ENCODE measurements at places on chromosomes 16 and 17.

- DNase-seq = no peak
Measured at GRCh38 chr16:64251742-64252141, 870.1 kb downstream of the CDH11 start.

- DNase-seq = peak; percentile 86
Measured at GRCh38 chr16:728131-728889, 1.4 kb downstream of the HAGHL start.

- DNase-seq = no peak
Measured at GRCh38 chr17:47692895-47693730, 848 bp upstream of the TBKBP1 start.

DNA sequence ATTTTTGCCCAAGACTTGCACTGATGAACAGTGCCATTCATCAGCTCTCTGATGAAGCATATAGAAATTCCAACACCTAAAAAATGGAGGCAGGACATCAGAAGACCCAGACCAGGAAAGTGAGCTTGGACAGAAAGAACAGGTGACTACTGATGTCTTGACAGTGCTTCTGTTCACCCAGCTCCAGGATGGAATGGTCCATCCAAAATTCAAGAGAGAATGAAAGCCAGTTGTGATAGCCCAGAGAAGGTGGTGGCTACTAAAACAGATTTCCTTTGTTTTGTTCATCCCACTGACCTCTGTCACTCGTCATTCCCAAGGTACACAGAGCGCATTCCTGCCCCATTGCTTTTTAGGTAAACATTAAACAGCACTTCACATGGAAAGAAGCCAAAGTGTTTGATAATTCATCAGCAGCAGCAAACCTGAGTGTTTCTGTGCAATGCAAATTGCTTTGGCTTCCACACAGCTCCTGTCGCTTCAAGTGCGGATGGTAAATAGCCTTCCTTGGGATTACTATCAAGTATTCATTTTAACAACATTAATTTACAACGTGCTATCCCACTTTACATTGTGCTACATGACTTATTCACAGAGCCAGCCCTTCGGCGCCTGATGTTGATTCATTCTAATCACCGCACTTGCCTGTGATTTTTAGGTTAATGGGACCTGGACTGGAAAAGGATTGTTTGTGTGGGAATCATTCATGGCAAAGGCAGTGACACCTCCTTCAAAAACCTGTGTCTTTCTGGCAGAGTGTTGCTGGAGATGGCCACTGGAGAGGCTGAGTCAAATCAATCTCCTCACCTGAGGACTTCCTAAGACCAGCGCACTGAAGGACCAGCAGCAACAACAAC is 65.1 kb upstream of the TOX3 start:
- no peak for DNase-seq

DNA sequence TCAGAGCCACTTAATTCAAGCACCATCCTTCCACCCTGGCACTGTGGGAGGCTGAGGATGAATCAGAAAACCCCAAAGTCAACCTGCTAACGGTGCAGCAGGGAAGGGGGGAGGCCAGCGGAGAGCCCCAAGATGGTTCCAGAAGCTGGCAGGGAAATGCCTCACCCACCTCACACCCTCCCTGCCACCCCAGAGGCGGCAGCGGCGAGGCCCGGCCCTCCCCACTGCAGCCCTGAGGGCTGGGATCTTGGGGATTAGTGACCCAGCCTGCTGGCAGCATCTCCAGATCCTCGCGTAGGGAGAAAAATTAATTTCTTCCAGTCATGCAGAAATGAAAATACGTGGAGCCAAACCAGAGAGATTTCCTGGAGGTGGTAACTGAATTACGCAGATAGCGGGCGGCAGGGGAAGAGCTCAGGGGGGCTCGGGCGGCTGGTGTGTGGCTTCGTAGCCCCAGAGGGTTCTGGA is 38.2 kb downstream of the CBFA2T3 start:
- DNase-seq = no peak

GRCh38 chr17:78915872-78916632 is 9.1 kb downstream of the TIMP2 start:
- peak; percentile 73 for DNase-seq

GRCh38 chr16:754656-755055 is 5.9 kb upstream of the MSLN start:
- no peak for DNase-seq

DNA sequence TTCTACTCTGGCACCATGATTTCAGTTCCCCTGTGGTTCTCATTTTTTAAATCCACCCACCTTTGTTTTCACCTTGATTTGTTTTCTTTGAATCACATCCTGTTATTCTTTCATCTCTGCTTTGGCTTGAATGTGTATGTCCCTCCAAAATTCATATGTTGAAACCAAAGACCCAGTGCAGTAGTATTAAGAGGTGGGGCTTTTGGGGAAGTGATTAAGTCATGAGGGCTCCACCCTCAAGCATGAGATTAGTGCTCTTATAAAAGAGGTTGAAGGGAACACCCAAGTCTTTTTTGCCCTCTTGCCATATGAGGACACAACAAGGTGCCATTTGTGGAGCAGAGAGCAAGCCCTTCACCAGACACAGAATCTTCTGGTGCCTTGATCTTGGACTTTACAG is 382.3 kb downstream of the SLC39A11 start:
- DNase-seq = no peak

- DNase-seq = no peak
Measured at GRCh38 chr17:10029129-10029528, 124.1 kb upstream of the RCVRN start.

- DNase-seq = no peak
Measured at GRCh38 chr16:47640661-47641060, 179.5 kb downstream of the PHKB start.

DNA sequence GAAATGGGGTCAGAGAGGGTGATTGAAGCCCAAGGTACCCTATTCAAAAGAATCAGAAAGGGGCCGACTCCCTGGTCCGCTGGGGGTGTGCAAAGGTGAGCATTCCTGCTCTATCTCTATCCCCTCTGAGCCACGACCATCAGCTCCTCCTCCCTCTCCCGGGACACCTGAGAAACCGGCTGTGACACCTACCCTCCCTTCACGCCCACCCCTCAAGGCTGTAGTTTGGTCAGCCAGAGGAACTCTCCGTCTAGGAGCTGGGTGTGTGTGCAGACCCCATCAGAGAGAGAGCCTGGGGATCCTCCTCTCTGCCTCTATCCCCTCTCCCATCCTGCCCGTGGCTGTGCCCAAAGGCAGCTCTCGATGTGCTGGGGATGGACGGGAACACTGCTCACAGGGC is 27.6 kb upstream of the DLX4 start:
- DNase-seq = no peak

DNA sequence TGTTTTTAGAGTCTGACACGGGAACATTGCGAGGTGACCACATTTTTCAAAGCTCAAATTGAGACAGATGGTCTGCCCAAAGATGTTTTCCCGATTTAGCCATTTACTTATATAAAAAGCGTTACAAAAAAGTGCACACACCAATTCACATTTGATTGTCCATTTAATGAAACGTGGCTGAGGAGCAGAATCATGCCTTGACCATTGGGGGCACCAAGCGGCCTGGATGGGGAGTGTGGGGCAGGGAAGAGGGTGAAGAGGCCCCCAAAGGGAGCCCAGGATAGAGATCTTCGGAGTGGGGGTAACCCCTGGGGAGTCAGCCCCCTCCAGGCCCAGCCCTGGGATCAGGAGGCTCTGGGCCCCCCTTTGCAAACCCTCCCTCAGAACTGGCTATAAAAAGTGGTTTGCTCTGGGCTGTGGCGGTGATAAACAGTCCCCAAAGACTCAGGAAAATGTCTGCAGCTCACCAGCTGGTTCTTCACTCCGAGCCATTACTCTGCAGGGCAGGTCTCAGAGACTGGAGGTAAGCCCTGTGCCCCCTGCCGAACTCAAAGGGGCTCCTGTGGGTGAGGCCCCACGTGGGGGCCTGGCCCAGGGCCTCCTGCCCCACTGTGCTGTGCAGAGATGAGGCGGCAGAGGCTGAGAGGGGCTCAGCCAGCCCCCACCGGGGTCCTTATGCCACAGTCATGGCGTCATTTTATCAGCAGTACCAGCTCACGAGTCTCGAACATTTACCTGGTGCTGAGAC is 105.9 kb upstream of the SEC14L1 start:
- no peak for DNase-seq

- no peak for DNase-seq
Measured at GRCh38 chr16:65786916-65787315, 579.6 kb upstream of the CDH5 start.

DNA sequence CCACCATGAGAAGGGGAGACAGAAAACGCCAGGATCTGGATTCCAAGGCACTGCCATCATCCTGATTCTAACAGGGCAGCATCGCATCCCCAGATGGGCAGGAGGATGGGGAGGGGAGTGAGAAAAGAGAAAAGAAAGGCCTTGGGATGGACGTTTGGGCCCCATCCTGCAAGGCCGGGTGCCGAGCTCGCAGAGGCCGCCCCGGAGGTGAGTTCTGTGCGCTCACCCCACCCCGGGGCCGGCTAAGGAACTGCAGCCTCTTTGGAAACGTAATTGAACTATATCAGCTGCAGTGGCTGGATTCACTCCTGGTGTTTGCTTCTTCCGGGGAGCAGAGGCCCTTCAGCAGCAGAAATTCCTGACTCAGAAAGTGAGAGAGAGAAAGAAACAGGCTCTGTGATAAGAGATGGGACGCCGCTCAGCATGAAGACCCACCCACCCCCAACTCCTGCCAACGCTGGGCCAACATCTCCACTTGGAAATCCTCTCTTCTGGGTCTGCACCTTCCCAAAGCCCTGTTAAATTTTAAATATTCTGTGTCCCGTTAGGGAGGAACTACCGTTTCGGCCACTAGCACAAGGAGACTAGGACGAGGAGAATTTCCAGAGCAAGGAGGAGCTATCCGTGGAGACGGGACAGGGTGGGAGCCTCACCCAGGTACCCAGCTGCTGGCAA is 8.5 kb upstream of the SSTR2 start:
- DNase-seq = peak; percentile 72

- peak; percentile 59 for DNase-seq
Measured at GRCh38 chr17:44010966-44011647, 3.7 kb downstream of the TMEM101 start.

GRCh38 chr16:64150193-64150592 is 971.7 kb downstream of the CDH11 start:
- peak; percentile 34 for DNase-seq

- peak; percentile 49 for DNase-seq
Measured at GRCh38 chr16:88768071-88768783, 16.8 kb downstream of the PIEZO1 start.

DNA sequence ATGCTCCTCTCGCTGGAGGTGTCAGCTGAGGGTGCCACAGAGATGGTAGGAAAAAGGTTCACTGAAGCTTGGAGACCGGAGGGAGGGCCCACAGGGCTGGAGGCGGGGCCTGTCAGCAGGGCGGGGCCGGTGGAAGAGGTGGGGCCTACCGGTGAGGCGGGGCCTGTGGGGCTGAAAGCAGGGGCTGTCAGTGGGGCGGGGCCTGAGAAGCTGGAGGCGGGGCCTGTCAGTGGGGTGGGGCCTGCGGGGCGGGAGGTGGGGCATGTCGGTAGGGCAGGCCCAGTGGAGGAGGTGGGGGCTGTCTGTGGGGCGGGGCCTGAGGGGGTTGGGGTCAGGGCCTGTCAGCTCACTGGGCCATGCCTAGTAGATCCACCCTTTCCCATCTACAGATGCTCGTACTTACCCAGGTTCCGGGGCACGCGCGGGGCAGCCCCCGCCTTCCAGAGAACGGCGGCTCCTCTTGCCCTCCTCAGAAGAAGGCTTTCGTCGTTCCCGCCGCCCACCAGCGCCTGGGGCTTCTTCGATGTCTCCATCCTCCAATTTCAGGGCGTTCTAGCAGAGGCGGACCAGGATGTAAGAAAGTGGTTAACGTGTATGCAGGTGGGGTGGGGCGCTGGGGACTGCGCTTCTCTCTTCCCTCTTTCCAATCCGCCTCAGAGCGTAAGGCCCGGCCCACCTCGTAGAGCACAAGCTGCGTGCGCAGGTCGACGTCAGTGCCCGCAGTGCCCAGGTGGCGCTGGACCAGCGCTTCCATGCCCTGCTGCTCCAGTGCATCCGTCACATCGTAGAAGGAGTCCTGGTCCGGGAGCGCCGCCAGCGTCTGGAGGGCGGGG is 9.8 kb downstream of the TMEM208 start:
- DNase-seq = peak; percentile 55

DNA sequence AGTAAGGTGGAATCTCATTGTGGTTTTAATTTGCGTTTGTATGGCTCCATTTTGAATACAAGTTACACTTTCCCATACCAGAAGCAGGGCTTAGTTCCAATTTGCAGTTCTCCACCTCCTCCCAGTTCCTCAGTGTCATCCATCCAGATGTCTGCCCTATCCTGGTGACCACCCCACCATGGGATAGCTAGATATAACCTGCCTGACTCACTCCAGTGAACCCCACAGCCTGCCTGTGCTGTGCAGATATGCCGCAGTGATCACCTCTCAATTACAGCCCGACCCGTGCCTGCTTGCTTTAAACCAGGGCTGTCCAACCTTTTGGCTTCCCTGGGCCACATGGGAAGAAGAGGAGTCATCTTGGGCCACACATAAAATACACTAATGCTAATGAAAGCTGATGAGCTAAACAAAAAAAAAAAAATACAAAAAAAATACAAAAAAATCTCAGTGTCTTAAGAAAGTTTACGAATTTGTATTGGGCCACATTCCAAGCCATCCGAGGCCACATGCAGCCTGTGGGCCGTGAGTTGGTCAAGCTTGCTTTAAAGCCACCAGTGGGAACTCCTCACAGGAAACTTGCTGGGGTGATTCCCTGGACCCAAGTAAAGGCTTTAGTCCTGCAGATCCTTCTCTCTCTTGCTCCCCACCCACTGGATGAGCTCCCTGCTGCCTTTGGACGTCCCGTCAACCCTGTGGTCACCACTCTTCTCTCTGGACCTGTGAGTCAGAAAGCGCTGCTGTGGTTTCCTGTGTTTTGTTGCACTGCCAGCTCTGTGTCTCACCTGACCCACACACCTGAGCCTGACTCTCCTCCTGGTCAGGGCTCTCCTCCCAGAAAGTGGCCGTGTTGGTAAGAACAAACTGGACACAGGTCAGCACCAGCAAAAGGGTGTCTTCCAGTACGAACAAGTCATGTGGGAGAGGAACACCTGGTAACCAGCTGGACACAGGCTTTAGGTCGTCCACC is 83.0 kb downstream of the EMP2 start:
- DNase-seq = no peak

DNA sequence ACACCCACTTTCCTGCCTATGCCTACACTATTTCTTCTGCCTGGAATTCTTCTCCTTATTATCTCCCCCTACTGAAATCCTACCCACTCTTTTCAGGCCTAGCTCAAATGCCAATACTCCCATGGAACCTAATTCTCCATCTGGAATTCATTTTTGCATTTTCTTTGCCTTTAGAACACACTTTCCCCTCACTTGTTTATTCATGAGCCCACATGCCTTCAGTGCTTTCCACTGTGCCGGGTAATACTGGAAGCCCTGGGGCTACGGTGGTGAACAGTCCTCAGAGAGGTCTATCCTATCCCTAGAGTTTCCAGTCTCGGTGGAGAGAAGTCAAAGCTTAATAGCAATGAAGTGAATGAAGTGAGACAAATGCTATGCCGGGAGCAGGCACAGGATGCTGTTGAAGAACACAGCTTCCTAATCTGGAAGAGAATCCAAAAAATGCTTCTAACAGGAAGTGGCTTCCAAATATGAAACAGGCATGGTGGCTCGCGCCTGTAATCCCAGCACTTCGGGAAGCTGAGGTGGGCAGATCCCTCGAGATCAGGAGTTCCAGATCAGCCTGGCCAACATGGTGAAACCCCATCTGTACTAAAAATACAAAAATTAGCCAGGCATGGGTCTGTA is 322.4 kb downstream of the GRIN2A start:
- DNase-seq = no peak

GRCh38 chr17:71398800-71399219 is 722.0 kb upstream of the SOX9 start:
- DNase-seq = no peak
